Renal cortex interstitium (tissue), 15 donors: ENCODE measurements at places on chromosomes 4 and X. TPM values are rescaled to one million over a fixed set of nuclear protein-coding genes. Genes with fewer than 3 reads are reported as not detected.

DNA sequence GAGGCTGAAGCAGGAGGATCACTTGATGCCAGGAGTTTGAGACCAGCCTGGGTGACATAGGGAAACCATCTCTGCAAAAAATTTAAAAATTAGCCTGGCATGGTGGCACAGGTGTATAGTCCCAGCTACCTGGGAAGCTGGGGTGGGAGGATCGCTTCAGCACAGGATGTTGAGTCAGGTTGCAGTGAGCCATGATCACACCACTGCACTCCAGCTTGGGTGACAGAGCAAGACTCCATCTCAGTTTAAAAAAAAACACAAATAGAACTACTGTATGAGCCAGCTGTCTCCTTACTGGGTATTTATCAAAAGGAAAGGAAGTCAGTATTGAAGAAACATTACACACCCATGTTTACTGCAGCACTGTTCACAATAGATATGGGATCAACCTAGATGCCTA lies 138.7 kb downstream of the RAP1GDS1 start:
- DNase-seq, result no peak

GRCh38 chrX:16930392-16930791 lies 16.1 kb upstream of the REPS2 start:
- no peak for DNase-seq

GRCh38 chr4:95371476-95372224 lies 177.1 kb downstream of the UNC5C start:
- no peak for DNase-seq

Gene HTN3
- polyA plus RNA-seq, result not detected

- DNase-seq, result no peak
Measured at GRCh38 chr4:131721883-131722282, 1427.2 kb upstream of the PCDH10 start.

GRCh38 chr4:7423801-7424552 lies 10.8 kb downstream of the PSAPL1 start:
- no peak for DNase-seq

- DNase-seq, result no peak
Measured at GRCh38 chrX:15814771-15815365, 24.6 kb downstream of the ZRSR2 start.

Gene LDB2
- polyA plus RNA-seq, result 103 TPM
